ENCODE measurements at places on chromosomes 2 and 18. TPM values are rescaled to one million over a fixed set of nuclear protein-coding genes. Genes with fewer than 3 reads are reported as not detected.

Gene ASXL3
- 5.1 TPM for total RNA-seq

Gene ACMSD
- total RNA-seq = not detected

Gene SESTD1
- 35.4 TPM for total RNA-seq

Gene LCT
- total RNA-seq = 0.57 TPM

Gene CAPN14
- total RNA-seq = 0.80 TPM

Gene TEKT4
- 0.09 TPM for total RNA-seq

Gene SLC19A3
- total RNA-seq = 1.3 TPM

Gene CRYGD
- not detected for total RNA-seq

Gene KCNG3
- total RNA-seq = 4.1 TPM

Gene SERPINB11
- 37.8 TPM for total RNA-seq

Measured in prostate gland (tissue), 2 donors.